ENCODE measurements at places on chromosomes 16 and 17. TPM values are rescaled to one million over a fixed set of nuclear protein-coding genes. Genes with fewer than 3 reads are reported as not detected.

The HNF1B gene
- 18.7 TPM for total RNA-seq

The GRAP gene
- 0.38 TPM for total RNA-seq

The AURKB gene
- total RNA-seq = 153 TPM

The CLDN6 gene
- 0.40 TPM for total RNA-seq

The MSLN gene
- 2.5 TPM for total RNA-seq

The HBQ1 gene
- total RNA-seq = 6.4 TPM

The NKIRAS2 gene
- total RNA-seq = 51.5 TPM

The JPH3 gene
- total RNA-seq = 1.9 TPM

The CLEC10A gene
- not detected for total RNA-seq

The SEPTIN1 gene
- total RNA-seq = 2.0 TPM
